ENCODE measurements at places on chromosomes 3 and 15.

DNA sequence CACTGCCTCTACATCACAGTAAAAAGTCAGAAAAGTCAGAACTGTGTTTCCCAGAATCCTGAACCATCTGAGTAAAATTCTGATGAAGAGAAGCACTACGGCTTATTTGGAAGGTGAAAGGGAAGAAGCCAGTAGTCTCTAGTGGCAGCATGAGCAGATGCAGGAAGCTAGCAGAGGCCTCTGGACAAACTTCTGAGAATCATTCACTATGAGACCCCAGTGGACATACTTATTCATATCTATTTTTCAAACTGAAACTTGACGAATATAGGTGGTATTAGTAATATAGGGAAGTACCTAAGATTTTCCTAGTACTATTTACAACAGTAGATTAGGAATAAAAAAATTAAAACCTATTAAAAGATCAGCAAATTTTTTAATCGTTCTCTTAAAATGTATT lies 272.8 kb upstream of the TTC14 start:
- DNase-seq = no peak

DNA sequence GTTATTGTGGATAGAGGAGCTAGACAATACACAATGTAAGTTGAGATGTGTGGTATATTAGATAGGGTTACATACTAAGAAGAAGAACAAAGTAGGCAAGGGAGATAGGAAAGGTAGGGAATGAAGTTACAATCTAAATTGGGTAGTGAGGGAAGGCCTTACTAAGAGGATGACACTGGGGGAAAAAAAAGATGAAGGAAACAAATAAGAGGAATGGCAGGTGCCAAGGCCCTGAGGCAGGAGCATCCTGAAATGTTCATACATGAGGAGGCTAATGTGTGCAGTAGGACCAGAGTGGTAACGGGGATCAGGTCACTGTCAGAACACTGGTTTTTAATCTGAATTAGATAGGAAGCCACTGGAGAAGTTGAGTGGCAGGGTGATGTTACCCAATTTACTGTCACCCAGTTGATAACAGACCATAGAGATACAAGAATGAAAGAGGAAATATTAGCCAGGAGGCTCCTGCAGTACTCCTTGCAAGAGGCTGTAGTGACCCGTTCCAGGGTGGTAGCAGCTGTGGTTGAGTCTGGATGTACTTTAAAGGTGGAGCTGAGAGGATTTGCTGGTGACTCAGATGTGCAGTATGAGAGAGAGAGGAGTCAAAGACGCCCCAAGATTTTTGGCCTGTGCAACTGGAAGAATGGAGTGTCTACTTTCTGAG lies 14.4 kb downstream of the RTP1 start:
- DNase-seq = no peak

DNA sequence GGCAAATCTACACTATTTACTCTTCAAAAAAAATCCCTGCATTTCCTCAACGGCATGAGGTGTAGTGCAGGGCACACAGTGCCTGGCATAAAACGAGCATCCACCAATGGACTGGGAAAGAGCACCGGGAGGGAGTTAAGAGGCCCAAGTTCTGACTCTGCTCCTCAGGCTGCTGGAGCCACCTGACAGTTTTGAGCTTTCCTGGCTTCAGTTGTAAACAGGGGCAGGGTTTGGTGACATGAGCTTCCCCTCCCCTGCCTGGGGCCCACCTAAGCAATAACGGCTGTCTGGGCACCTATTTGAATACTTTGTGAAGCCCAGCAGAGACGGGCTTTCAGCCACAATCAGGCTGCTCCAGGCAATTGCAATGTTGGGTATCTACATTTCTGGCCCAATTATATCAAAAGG lies 16.4 kb downstream of the CA12 start:
- DNase-seq = no peak

- DNase-seq = no peak
Observed at GRCh38 chr3:126758026-126758425, 54.0 kb downstream of the CHCHD6 start.

DNA sequence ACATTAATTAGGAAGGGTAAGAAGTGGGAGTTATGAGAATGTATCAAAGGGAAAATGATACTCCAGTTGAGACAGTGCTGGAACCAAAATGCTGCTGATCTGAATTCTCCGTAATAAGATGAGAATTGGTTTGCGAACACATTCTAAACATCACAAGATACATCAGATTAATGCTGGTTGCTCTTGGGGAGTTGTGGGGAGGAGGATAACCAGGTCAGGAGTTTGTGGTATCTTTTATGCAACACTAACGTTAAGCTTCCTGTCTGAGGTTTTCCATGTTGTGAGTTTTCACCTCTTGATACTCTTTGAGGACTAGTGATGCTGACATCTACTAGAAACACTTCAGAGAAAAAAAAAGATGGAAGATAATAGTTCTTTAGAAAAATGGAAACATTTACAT lies 47.2 kb downstream of the PPARG start:
- no peak for DNase-seq

- no peak for DNase-seq
Observed at GRCh38 chr3:196168808-196169391, 42.3 kb downstream of the ZDHHC19 start.

DNA sequence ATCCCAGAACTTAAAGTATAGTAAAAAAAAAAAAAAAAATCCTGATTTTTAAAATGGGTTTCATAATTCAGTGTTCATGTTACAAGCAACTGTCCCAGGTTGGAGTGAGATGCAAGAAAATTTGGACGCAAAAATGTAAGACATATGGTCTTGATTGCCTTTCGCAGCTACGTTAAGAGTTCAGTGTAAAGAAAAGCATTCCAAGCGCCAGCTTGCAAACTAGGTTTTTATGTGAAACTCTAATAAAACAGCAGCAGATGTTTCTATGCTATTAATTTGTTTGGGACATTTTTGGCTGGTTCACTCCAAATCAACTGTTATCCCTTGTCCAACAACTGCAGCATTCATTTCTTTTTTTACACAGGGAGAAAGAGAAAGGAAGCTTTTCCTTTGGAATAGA lies 957.8 kb downstream of the ROBO1 start:
- no peak for DNase-seq

GRCh38 chr3:123767009-123767372 lies 117.1 kb downstream of the MYLK start:
- DNase-seq = no peak

DNA sequence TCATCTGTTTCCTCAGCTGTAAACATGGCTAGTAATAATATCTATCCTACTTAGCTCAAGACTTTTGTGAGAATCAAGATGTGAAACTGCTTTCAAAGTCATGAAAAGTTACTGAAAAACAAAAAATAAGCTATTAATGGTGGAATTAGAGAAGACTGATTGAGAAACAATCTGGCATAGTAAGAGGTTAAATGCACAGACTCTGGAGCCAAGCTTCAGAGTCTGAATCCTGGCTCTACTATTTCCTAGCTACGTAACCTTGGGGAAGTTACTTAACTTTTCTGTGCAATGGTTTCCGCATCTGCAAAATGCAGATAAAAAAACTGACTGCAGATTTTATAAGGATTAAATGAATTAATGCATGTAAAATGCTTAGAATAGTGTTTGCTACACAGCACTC lies 28.8 kb downstream of the LRRFIP2 start:
- no peak for DNase-seq

DNA sequence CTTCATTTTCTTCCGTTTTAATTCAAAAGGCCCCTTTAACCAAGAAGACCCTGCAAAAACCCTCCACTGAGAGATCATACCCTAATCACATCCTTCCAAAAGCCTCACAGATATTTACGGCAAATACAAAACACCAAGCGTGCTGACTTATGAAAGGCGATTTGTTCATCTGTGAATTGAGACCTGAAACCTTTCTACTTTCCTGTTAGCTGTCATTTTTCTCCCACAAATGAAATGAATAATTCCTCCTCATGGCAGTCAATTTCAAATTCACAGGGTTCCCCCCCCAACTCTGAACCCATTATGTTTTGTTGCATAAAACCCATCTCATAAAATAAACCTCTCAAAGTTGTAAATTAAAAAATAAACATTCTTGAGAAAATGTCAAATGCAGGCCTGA lies 149.6 kb downstream of the PDZRN3 start:
- DNase-seq = no peak
